ENCODE measurements at places on chromosomes 3 and 15.

DNA sequence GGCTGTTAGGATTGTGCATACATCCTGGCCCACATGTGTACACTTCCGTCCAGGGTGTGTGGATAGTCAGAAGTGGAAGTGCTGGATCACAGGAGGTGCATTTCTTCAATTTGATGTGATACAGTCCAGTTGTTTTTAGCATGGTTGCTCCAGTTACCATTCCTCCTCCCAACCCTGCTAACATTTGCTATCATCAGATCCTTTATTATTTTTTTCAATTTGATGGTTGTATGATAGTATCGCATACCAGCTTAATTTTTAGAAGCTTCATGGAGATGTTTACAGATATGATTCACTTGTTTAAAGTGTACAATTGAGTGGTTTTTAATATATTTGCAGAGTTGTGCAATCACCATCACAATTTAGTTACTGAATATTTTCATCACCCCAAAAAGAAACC, 202.7 kb downstream of the ITPR1 start:
- no peak for DNase-seq

GRCh38 chr3:126460381-126460780, 15.3 kb downstream of the ZXDC start:
- no peak for DNase-seq

- no peak for DNase-seq
Observed at GRCh38 chr3:78937475-78937874, 830.3 kb downstream of the ROBO1 start.

DNA sequence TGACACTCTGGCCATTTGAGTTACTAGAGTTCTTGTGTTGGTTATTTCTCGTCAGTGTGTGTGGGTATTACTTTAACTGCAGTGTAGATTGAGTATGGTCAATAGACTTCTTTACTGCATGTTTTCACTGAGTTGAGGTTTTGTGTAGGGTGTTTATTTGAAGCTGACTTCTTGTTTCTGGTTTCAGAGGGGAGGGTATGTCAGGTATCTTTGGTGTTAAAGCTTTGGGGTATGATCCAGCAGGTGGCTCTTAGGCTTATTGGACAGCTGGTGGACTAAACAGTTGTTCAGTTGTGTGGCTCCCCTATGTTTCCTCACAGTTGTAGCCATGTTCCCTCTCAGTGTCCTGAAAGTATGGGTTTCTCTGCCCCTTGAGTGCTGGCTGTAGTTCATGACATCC, 72.0 kb downstream of the AKAP13 start:
- no peak for DNase-seq

DNA sequence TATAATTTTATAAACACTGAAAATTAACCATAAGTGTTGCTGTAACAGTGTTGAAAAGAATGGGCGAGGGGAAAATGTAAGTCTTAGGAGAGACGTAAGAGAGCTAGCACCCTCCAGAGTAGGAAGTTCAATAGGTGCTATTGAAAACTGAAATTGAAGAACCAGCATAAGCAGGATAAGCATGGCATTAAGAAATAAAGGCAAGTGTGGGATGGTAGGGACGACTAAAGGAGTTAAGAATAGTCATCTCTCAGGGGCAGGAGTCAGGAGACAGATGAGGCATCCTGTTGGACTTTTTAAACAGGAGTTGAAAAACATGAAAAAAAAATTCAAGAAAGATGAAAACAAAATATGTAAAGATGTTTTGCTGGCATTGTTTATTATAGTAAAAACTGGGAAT, 43.5 kb downstream of the ABHD2 start:
- DNase-seq, result no peak

GRCh38 chr3:147426931-147427330, 17.8 kb downstream of the ZIC1 start:
- DNase-seq, result no peak

DNA sequence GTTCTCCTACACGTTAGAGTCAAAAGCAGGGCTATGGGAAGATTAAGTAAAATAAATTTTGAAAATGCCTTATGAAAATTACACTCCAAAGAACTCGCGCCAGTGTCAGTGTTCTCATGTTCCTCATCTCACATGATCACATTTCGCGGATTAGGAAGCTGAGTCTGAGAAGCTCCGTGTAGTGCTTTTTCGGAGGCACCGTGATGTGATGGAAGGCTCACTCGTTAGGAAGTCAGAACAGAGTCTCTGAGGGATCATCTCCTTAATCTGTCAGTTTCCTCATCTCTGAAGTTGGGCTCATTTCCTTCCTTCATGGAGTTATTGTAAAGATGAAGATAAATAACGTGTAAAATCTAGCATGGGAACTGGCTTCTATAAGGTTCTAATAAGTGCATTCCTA, 3.2 kb downstream of the ADIPOQ start:
- DNase-seq, result no peak

- DNase-seq, result no peak
Observed at GRCh38 chr15:75022783-75023180, 608 bp upstream of the PPCDC start.

DNA sequence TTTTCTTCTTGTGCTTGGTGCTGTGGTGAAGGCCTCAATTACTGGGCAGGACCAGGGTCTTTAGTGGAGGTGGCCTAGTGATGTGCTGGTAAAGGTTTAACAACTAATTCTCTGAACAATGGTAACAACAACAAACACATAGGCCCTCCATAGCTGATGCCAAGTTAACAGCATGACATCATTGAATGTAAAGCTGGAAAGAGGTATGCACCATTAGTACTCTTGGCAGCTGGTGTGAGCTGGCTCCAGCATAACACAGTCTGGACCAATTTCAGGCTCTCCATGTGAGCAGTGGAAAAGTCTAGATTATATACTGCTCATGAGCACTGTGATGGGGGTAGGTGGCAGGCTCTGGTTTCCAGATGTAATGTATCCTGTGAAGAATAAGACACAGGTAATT, 61.8 kb downstream of the SLC7A14 start:
- DNase-seq, result no peak

DNA sequence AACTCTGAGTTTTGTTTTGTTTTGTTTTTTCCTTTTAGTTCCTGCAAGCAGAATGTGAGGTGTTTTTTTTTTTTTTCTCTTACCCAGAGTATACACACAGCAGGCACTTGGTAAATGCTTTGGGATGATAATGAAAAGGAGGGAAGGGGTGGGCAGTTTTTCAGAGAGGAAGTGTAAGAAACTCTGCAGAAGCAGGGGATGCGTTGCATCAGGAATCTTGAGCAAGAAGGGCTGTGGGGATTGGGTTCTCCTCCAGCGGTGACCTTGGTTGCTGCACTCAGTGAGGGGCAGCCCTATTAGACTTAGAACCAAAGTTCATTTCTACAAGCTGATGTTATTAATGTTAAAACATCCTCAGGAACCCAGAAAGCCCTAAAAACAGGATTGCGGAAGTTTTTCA, 32.2 kb upstream of the TMEM158 start:
- no peak for DNase-seq

DNA sequence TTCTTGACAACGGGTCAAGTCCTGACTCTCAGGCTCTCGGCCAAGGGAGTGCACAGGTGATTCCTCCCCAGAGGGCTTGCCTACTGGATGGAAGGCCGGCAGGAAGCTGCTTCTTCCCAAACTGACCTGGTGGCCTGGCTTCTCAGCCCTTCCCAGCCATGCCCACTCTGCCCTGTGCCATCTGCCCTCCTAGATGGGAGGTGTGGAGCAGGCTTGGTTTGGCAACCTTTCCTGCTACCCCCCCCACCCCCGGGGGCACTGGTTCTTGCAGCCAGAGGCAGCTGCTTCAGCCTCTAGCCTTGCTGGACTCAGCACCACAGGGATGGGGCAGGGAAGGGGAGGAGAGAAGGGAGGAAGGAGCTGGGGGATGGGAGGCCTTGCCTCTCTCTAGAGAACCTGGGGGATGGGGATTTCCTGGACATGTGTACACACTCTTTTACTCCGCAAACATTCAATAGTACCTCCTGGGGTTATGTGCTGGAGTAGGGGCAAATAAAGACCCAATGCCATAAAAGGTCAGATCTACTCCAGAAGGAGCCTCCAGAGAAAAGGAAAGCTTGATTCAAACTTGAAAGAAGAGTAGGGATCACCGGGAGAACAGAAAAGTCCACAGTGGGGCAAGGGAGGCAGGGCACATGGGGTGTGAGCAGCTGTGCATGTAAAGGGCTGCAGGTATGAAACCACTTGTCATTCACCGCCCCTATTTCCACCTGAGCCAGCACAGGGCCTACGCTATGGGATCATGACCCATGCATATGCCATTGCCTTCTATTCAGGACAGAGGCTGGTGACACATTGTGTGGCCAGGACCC, 4.2 kb upstream of the DAPK2 start:
- DNase-seq, result peak; percentile 86

DNA sequence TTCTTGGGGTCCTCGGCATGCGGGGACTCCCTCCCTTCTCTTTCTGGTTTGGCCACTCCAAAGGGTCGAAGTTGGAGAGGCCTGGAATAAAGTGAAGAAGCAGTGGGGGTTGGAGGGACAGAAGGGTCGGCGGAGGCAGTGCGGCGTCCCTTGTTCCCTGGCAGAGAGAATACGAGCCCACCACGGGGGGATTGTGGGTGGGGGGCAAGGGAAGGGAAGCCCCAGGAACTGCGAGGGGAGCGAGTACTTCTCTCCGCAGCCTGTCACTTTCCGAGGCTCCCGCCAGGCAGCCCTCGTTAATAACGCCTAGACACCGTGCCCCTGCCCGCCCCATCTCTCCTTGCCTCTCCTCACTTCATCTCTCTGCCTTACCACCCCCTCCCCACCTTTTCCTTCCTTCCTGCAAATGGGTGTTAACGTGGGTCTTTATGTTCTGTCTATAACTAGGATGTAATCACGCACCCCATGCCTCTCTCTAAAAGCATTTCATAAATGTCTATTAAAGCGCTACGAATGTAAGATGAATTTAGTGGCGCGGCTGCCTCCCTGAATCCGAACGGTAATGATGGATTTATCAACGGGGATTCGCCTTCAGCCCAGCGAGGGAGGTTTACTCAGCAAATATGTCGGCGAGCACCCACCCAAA, 13.7 kb downstream of the NR2F2 start:
- DNase-seq, result no peak

DNA sequence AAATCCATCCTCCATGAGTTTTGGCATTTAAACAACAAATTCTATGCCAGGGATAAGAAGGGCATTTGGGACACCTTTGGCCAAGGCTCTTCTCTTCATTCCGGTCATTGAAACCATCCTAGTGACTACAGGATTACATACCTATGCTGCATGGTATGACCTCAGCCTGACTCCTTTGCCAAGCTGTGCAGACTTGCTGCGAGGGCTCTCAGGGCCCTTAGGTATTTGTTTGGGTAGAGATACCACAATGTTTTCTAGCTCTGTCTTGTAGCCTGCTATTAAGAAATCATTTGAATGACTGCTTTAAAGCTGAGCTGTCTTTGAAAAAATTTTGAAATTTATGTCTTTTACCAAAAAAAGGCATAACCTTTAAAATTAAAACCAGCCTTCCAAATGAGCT, 749.8 kb upstream of the SGO1 start:
- DNase-seq, result no peak

GRCh38 chr15:39066677-39067076, 502.1 kb upstream of the RASGRP1 start:
- DNase-seq, result no peak

- DNase-seq, result no peak
Observed at GRCh38 chr3:35639254-35640186, at the start of gene ARPP21. ARPP21 (plus strand) TSS chr3:35639525; CDS start chr3:35681752, 42,227 bp downstream.

DNA sequence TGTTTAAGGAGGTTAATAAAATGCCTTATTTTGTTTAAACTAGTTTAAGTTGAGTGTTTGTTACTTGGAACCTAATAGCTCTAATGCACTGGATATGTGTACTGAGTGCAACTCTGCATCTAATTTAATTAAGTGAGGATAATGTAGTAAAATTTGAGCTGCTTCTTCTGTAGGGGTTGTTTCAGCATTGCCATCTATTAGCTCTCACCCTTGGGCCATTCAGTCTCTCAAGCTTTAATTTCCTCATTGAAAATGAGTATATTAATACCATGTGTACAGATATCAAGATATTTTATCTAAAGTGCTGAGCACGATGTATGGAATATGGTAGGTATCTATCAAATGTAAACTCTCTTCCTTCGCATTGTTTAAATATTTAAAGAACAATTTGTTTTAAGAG, 375.7 kb upstream of the LRRC3B start:
- DNase-seq, result no peak

DNA sequence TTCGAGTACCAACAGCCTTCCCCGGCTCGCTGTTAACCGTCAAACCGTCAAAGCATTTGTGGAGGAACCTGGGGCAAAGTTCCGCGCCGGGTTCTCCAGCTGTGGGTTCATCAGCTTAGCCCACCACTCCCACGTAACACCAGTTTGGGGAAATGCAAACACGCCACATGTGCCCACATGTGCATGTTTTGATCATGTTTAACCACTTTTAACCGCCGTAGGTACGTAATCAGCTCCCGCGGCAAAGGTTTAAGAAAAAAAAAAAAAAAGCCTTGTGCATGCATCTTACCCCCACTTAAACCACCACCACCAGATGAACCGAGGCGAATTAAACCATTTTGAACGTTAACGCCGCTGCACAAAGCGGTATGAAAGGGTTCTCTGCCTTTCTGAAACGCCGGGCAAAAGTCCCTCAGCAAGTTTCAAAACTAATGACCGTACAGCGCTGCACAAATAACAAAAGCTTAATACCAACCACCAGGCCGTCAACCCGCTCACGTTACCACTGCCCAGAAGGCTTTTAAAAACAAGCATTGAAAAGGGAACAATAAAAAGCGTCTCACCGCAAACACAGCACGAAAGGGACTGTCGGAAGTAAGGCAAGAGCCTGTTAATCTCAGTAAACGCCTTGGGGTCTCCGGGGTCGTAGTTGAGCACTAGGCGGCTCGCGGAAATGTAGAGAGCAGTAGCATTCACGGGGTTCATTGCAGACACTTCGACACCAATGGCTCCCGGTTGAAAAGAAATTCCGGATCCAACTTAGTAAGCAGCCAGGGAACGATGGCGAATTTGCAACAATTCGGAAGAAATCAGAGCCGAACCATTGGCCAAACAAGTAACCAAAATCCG, 1.5 kb downstream of the MSL2 start:
- DNase-seq, result no peak

- no peak for DNase-seq
Observed at GRCh38 chr3:141682007-141682406, 56.1 kb upstream of the RNF7 start.

- no peak for DNase-seq
Observed at GRCh38 chr15:87732976-87733375, 523.6 kb downstream of the NTRK3 start.

DNA sequence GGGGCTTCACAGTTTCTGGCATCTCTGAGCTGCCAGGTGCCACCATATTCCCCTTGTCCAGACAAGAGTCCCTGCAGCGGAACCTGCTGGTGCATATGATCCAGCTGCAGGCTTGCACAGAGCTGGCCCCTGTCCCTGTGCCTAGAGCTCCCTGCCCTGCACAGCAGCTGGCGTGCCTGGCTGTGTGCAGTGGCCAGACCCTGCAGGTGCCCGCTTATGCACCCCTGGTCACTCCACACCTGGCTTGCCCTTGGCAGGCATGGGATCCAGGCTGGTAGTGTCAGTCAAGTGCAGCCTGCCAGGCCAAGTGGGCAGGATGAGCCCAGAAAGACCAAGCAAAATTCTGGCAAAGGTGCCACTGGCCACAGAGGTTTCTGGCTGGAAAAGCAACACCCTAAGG, 88.6 kb upstream of the TTBK2 start:
- no peak for DNase-seq

- DNase-seq, result no peak
Observed at GRCh38 chr3:187743195-187744141, 1.8 kb downstream of the BCL6 start.

- no peak for DNase-seq
Observed at GRCh38 chr3:45441584-45442310, 53.4 kb downstream of the LARS2 start.

- no peak for DNase-seq
Observed at GRCh38 chr15:66085128-66085527, 168.4 kb downstream of the MEGF11 start.

GRCh38 chr3:172268868-172269267, 179.4 kb downstream of the GHSR start:
- no peak for DNase-seq

- peak; percentile 11 for DNase-seq
Observed at GRCh38 chr3:66297260-66297873, 76.6 kb downstream of the SLC25A26 start.
